ENCODE measurements at places on chromosomes 13 and 19. TPM values are rescaled to one million over a fixed set of nuclear protein-coding genes. Genes with fewer than 3 reads are reported as not detected.
A peak's percentile ranks its signal among the peaks of the same experiment; 100 is the strongest.

- H3K36me3 ChIP-seq: no peaks in the 10 kb centered on the region
- H3K27me3 ChIP-seq: no peaks in the 10 kb centered on the region
- no peaks in the 10 kb centered on the region for H3K4me1 ChIP-seq
These were observed 15.8 kb upstream of the UQCR11 start for GRCh38 chr19:1621021-1621420.

ZFP30 gene
- 39.6 TPM for total RNA-seq

- H3K36me3 ChIP-seq: no peaks in the 10 kb centered on the region
- no peaks in the 10 kb centered on the region for H3K27me3 ChIP-seq
- H3K4me3 ChIP-seq: no peak overlapping the region
- DNase-seq: peak; percentile 26
These were observed 34.5 kb upstream of the URAD start for GRCh38 chr13:28022848-28023518.

TSPAN16 gene
- not detected for total RNA-seq

LYL1 gene
- 0.88 TPM for total RNA-seq

GRCh38 chr19:343451-343931 lies 1.1 kb downstream of the MIER2 start:
- peaks cover 14% of the 10 kb centered on the region for H3K27me3 ChIP-seq
- H3K4me3 ChIP-seq: peak overlapping the region; percentile 98
- no peak for DNase-seq
- H3K36me3 ChIP-seq: no peaks in the 10 kb centered on the region

GRCh38 chr19:32817569-32818476 lies 51.7 kb downstream of the SLC7A9 start:
- no peak overlapping the region for H3K27ac ChIP-seq
- no peaks in the 10 kb centered on the region for H3K36me3 ChIP-seq
- no peak for DNase-seq
- H3K27me3 ChIP-seq: no peaks in the 10 kb centered on the region

DNA sequence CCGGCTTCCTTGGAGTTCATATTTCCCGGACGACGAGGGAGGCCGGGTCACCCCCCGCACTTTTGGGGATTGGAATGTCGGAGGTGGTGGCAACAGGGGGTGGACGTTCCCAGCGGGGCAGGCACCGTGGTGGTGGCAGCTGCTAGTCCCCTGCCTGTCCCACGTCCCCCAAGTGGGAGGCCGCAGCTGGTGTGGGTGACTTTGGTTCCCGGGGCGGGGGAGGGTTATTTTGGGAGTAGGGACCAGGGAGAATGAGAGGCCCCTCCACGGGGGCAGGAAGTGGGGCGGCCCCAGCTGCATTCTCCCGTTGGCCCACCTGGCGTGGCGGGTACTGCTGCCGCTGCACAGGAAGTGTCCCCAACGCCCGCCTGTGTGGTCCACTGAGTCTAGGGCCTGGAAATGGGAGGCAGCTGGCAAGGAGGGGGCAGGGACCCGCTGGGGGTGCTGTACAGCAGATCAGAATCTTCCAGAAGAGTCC lies 11.1 kb upstream of the PLIN3 start:
- DNase-seq: peak; percentile 34
- H3K27ac ChIP-seq: no peak overlapping the region
- peaks cover 17% of the 10 kb centered on the region for H3K4me1 ChIP-seq
- no peaks in the 10 kb centered on the region for H3K27me3 ChIP-seq

DNA sequence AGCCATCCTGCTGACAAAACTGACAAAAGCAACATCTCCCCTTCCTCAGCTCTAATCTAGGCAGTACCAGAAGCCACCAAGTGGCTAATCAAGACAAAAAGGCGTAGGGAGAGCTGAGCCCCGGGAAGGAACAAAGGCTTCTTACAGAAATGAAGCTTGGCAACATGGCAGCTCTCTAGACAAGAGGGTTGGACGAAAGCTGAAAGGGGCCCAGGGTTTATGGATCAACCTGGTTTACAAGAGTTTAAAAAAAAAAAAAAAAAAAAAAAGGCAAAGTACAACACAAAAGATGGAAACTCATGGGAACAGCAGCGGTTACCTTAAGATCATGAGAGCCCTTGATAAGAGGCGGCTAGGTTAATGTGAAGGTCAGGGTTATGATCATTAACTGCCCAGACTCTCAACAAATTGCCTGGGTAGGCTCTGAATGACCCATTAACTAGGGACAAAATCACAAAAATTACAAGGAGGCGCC lies 14.0 kb downstream of the ZC3H4 start:
- H3K27me3 ChIP-seq: no peaks in the 10 kb centered on the region
- H3K4me3 ChIP-seq: no peak overlapping the region
- H3K4me1 ChIP-seq: peaks cover 44% of the 10 kb centered on the region
- no peak overlapping the region for H3K27ac ChIP-seq
- H3K36me3 ChIP-seq: no peaks in the 10 kb centered on the region

GRCh38 chr13:51778392-51778791 lies 25.6 kb downstream of the DHRS12 start:
- no peaks in the 10 kb centered on the region for H3K36me3 ChIP-seq
- peaks cover 3% of the 10 kb centered on the region for H3K4me1 ChIP-seq
- no peak overlapping the region for H3K4me3 ChIP-seq
- no peaks in the 10 kb centered on the region for H3K27me3 ChIP-seq
- DNase-seq: no peak

NKPD1 gene
- 0.02 TPM for total RNA-seq

ZNF540 gene
- total RNA-seq: 0.40 TPM

RSPH6A gene
- total RNA-seq: not detected

- H3K4me3 ChIP-seq: no peak overlapping the region
- H3K27me3 ChIP-seq: no peaks in the 10 kb centered on the region
- DNase-seq: no peak
- H3K27ac ChIP-seq: no peak overlapping the region
- no peaks in the 10 kb centered on the region for H3K36me3 ChIP-seq
- H3K4me1 ChIP-seq: no peaks in the 10 kb centered on the region
These were observed 881.9 kb downstream of the SLITRK6 start for GRCh38 chr13:84917252-84917878.

DNA sequence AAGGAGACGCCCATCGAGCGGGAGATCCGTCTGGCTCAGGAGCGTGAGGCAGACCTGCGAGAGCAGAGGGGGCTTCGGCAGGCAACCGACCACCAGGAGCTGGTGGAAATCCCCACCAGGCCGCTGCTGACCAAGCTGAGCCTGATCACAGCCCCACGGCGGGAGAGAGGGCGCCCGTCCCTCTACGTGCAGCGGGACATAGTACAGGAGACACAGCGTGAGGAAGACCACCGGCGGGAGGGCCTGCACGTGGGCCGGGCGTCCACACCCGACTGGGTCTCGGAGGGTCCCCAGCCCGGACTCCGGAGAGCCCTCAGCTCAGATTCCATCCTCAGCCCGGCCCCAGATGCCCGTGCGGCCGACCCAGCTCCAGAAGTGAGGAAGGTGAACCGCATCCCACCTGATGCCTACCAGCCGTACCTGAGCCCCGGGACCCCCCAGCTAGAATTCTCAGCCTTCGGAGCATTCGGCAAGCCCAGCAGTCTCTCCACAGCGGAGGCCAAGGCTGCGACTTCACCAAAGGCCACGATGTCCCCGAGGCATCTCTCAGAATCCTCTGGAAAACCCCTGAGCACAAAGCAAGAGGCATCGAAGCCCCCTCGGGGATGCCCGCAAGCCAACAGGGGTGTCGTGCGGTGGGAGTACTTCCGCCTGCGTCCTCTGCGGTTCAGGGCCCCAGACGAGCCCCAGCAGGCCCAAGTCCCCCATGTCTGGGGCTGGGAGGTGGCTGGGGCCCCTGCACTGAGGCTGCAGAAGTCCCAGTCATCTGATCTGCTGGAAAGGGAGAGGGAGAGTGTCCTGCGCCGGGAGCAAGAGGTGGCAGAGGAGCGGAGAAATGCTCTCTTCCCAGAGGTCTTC lies 7.1 kb downstream of the MISP start:
- no peaks in the 10 kb centered on the region for H3K36me3 ChIP-seq
- H3K4me3 ChIP-seq: no peak overlapping the region
- H3K27me3 ChIP-seq: no peaks in the 10 kb centered on the region
- H3K27ac ChIP-seq: no peak overlapping the region
- no peak for DNase-seq
- peaks cover 2% of the 10 kb centered on the region for H3K4me1 ChIP-seq

- H3K27me3 ChIP-seq: peaks cover 91% of the 10 kb centered on the region
- DNase-seq: peak; percentile 65
- H3K4me3 ChIP-seq: peak overlapping the region; percentile 32
These were observed 9.4 kb upstream of the CACNG6 start for GRCh38 chr19:53982001-53982451.

NMRK2 gene
- 1.1 TPM for total RNA-seq

- H3K4me3 ChIP-seq: no peak overlapping the region
- no peaks in the 10 kb centered on the region for H3K27me3 ChIP-seq
- peak; percentile 7 for DNase-seq
- H3K36me3 ChIP-seq: no peaks in the 10 kb centered on the region
These were observed 276.8 kb downstream of the TEX29 start for GRCh38 chr13:111597191-111597611.

GRCh38 chr19:4997297-4997696 lies 28.4 kb downstream of the KDM4B start:
- peaks cover 4% of the 10 kb centered on the region for H3K4me1 ChIP-seq
- no peak overlapping the region for H3K27ac ChIP-seq
- H3K36me3 ChIP-seq: no peaks in the 10 kb centered on the region
- DNase-seq: no peak
- H3K4me3 ChIP-seq: no peak overlapping the region

DNA sequence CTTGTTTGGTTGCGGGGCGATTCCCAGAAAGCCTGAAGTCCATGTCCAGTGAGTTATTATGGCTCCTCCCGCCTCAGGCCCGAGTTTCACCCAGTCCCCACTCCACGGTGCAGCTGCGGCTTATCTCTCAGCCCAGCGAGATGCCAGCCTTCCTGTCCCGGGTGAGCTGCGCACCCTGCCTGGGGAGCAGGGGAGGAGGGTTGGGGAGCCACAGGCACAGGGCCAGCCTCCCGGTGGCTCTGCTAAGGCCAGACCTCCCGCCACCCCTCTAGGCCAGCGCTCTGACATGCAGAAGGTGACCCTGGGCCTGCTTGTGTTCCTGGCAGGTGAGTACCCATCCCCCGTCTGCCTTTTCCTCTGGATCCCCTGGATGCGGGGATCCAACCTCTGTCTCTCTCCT lies 3.5 kb downstream of the FXYD3 start:
- no peaks in the 10 kb centered on the region for H3K36me3 ChIP-seq
- no peak overlapping the region for H3K4me3 ChIP-seq
- H3K27ac ChIP-seq: no peak overlapping the region
- DNase-seq: no peak

DNA sequence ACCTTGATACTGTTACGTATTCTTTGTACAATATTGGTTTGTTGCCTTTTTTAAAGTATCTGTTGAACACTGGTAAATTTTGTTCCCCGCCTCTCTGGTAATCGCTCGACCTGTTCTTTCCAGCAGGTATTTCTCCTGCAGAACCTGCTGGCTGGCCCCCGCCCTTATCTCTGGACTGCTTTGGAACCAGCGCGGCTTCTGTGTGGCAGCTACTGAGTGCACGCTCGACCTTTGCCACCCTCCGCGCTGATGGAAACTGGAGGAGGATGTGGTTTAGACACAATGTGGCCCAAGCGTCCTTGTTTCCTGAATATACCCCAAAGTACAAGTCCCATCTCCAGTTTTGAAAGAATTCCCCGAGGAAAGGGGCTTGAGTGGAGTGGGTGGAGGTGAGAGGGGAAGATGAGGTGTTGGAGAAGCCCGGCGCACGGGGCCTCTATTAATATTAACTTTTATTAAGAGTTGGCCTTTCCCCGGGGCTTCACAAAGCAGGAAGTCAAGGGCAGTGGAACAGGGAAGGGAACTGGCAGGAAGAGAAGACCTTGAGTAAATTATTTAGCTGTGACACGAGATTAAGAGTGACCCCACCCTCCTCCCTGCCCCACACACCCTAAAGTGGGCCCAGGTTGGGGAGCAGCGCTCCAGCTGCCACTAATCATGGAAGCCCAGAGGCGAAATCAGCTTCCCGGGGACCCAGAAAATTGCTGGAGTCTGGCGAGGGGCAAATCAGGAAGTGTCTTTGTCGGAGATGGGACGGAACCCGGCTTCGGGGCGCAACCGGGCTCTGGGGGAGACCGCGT lies 16.0 kb downstream of the CDX2 start:
- peak overlapping the region; percentile 45 for H3K4me3 ChIP-seq
- no peaks in the 10 kb centered on the region for H3K4me1 ChIP-seq
- H3K36me3 ChIP-seq: no peaks in the 10 kb centered on the region
- peaks cover 100% of the 10 kb centered on the region for H3K27me3 ChIP-seq

B3GNT8 gene
- not detected for total RNA-seq

C19orf67 gene
- total RNA-seq: not detected

DNA sequence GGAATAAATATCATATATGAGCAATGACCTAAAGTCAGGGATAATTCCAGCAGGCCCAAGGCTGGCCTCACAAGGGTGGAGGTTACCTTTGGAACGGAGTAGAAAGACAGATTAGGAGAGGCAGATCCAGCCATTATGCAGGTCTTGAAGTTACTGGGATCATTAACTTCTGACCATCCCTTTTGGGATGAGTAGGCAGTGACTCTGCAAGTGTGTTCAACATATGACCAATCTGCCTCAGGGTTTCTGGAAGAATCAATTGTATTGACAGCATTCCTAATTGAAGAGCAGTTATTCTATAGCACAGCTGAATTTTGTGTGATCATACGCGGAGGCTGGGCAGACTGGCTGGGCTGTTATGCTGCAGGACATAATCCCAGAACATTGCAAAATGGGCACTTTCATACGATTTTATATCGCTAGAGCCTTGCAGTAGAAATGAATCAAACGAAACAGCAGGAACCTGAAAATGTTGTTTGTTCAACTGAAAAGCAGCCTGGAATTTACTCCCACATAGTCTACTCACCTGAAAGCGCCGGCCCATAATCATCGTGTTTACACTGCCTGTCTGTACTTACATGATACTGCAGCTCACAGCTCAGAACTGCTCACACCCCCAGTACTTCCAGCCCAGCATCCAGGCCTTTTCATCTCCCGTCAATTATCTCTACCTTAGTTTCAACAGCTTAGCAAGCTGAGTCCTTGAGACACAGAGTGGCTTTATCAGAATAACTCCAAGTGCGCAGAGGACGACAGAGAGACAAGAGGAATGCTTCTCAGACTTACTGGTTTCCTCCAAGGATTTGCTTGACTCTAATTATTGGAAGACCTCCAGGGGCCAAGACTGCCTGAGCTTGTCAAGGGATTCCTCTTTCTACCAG lies 556.1 kb downstream of the EFNB2 start:
- DNase-seq: peak; percentile 30
- H3K27ac ChIP-seq: no peak overlapping the region
- H3K4me1 ChIP-seq: no peaks in the 10 kb centered on the region
- H3K27me3 ChIP-seq: no peaks in the 10 kb centered on the region
- no peak overlapping the region for H3K4me3 ChIP-seq

GRCh38 chr13:76872675-76873074 lies 13.5 kb downstream of the KCTD12 start:
- H3K27ac ChIP-seq: no peak overlapping the region
- H3K4me3 ChIP-seq: no peak overlapping the region
- H3K4me1 ChIP-seq: no peaks in the 10 kb centered on the region
- no peaks in the 10 kb centered on the region for H3K27me3 ChIP-seq

All from neural progenitor cell (in vitro differentiated cells).